AG04450 (cell line): ENCODE measurements at places on chromosomes 11 and 22.

- DNase-seq = no peak
These were observed 17.2 kb downstream of the POLR3H start for GRCh38 chr22:41526830-41527799.

GRCh38 chr11:114384487-114384886, 15.8 kb downstream of the C11orf71 start:
- DNase-seq = no peak

GRCh38 chr11:45659818-45660160, 5.6 kb downstream of the CHST1 start:
- no peak for DNase-seq

- no peak for DNase-seq
These were observed 28.2 kb downstream of the FZD4 start for GRCh38 chr11:86926975-86927374.

- DNase-seq = no peak
These were observed 2.8 kb downstream of the PHF21B start for GRCh38 chr22:45006964-45007390.

- DNase-seq = no peak
These were observed 10.6 kb downstream of the TMEM184B start for GRCh38 chr22:38262051-38262795.
